ENCODE measurements at places on chromosomes 5 and 9.

DNA sequence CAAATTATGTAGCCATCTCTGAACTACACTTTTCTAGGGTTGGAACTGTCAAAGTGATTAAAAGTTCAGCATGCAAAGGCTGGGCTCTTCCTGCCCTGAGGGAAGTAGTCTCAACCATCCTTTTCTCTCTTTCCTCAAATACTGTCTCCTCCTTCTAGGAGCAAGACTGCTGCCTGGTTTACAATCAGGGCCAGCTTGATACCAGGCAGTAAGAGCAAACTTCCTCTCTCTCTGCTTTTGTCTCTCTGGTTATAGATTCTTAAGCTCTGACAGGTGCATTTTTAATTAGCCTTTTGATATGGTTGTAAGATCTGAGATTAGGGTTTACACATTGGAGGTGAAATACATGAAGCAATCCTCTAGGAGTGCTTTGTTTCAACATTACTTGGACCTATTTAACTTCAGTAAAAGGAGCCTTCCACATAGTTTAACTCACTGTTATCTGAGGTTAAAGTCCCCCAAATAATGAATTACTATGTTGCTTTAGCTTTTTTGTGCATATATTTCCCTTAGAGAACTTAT, 436.1 kb downstream of the SPATA31D1 start:
- no peak for DNase-seq

DNA sequence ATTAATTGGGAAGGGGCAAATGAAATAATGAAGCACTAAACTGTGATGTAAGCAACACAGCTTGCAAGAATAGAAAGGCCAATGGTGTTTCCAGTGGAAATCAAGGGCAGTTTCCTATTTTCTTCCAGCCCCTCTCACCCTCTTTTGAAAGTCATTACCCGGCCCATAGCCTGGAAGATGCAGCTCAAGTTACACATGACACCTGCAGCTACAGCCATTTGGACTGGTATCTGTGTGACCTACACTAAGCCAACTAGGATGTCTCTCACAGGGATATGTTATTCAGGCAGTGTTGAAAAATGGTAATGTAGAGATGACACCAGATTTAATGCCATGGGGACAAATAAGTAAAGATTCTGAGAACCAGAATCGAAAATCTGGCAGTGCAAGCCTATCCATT, 439.4 kb upstream of the ZNF462 start:
- no peak for DNase-seq

GRCh38 chr5:52043543-52043942, 660.3 kb downstream of the ISL1 start:
- no peak for DNase-seq

GRCh38 chr9:123863164-123863855, 66.6 kb downstream of the DENND1A start:
- no peak for DNase-seq

DNA sequence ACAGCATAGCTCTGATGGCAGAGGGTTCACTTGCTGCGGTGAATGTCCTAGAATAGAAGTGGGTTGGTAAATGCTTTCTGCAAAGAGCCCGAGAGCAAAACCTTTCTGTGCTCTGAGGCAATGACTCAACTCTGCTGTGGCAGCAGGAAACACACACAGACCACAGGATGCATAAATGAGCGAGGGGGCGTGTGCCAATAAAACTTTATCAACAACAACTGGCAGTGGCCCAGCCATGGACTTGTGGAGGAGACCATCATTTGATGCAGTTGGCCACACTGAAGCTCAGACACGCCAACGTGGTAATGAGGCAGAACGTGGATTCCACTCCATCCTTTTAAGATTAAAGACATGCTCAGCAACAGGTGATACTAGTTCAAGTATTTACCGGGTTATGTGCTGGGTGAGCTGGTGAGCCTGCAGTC, 6.8 kb downstream of the MRPL36 start:
- peak; percentile 87 for DNase-seq

- DNase-seq: peak; percentile 76
These were observed 46.1 kb upstream of the RIC1 start for GRCh38 chr9:5582835-5583195.

DNA sequence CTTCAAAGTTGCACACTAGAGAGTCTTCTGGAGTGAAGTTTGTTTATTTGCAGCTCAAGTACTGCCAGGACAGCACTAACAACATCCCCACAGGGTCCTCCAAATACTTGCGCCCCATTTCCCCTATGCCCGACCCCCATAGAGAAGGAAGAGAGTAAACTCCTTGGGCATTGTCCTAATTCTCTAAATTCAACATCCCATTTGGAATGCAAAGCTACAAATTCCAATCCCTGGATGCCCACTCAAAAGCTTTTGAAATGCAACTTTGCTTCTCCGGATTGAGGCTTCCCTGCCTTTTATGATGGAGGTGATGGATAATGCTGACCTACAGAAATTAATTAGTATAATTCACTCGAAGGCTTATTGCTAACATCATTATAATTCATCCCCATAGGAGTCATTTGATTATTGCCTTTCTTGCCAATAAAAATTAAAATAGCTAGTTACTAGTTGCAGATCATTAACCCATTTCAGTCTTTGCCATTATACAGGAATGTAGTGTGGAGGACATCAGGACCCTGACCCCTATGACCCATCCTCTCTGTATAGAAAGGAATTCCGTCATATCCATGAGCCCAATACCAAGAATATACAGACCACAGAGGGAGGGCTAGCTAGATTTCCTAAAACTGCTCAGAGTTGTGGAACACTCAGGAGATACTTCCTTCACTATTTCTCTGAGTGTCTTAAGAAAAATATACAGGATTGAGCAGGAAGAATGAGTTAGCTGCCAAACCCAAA, 277.6 kb downstream of the ZNF608 start:
- DNase-seq: no peak

DNA sequence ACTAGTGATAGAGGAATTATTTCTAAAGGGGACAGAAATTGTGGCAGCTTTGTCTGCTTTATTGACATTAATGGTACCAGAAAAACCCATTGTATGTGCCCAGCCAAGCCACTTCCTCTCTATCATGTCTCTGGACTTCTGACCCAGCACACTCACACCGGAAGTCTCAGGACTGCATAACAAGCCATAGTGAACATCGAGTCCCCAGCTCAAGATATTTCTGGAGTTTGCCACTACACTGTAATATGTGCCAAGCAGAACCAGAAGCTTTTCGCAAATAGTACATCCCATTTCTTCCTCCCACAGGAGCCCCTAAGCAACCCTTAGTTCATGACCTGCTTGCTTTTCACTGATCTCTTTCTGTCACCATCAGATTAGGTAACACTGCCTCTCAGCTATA, 187.4 kb upstream of the GHR start:
- DNase-seq: no peak

Measured in HCEC 1CT (cell line).